ENCODE measurements at places on chromosomes 2 and 18. TPM values are rescaled to one million over a fixed set of nuclear protein-coding genes. Genes with fewer than 3 reads are reported as not detected.

The PRKCE gene
- total RNA-seq, result 30.1 TPM

- DNase-seq, result no peak
Observed at GRCh38 chr18:55783921-55784320, 195.9 kb upstream of the TCF4 start.

- DNase-seq, result no peak
Observed at GRCh38 chr18:2425426-2426317, 145.6 kb downstream of the METTL4 start.

GRCh38 chr2:64018701-64019082 lies 536 bp downstream of the VPS54 start:
- DNase-seq, result no peak

- no peak for DNase-seq
Observed at GRCh38 chr2:69603146-69603743, 40.3 kb downstream of the AAK1 start.

- DNase-seq, result no peak
Observed at GRCh38 chr2:74155830-74156229, 8.1 kb upstream of the BOLA3 start.

- DNase-seq, result no peak
Observed at GRCh38 chr2:3801506-3801905, 98.1 kb downstream of the DCDC2C start.

GRCh38 chr2:180328795-180329422 lies 321.8 kb upstream of the CWC22 start:
- no peak for DNase-seq

DNA sequence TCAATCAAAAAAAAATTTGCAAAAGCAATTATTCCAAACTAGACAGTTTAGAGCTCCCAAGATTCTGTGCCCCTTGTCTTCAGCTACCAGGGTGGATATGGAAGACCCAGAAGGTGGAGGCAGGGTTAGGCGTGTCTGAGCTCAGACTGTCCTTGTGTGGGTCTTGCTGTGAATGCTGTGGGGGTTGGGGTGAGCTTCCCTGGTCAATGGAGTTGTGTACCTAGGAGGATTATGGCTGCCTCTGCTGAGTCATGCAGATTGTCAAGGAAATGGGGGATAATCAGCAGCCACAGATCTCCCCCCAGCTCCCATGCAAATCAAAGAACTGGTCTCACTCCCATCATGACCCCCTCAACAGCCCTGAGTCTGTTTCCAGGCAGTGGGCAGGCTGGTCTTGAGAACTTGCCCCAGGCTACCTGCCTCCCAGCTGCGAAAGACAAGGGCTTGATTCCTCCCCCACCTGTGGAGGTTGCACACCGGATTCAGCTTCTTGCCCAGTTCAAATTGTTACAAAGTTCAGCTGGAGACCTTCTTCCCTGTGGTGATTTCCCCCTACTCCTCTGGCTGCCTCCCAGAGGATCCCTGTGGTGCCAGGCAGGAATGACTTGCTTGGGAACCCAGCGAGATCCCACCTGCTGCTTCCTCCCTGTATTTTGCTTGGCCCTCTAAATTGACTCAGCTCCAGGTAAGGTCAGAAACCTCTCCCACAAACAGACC lies 77.0 kb downstream of the RAD51AP2 start:
- no peak for DNase-seq

- no peak for DNase-seq
Observed at GRCh38 chr18:27921904-27922751, 254.8 kb downstream of the CDH2 start.

DNA sequence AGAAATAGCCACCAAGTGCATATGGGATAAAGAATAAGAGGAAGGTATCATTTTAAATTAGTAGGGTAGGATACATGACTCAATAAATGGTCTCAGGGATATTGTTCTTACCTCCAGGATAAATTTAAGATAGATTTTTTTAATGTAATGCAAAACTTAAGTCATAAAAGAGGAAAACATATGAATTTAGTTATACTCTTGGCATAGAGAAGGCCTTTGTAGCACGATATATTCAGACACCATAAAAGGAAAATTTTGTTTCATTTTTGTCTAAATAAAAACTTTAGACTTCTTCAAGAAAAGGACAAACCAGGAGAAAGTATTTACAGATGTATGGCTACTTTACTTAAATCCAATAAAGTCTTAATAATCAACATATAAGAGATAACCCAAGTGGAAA lies 78.5 kb upstream of the CAB39 start:
- DNase-seq, result no peak

DNA sequence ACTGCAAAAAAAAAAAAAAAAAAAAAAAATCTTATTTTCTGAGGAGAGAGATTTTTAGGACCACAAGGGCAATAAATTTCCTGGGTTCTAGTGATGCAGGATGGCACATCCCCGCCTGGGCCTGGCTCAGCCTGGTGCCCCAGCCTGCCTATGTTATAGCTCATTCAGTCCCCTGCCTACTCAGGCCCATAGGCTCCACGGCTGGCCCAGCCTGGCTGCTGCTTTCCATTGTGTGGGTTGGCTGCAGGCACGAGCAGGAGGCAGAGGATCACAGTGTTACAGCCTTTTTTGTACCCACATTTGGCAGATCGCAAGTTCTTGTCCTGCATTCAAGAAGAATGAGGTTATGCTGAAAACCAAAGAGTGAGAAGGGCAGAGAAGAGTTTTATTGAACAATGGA lies 2.8 kb upstream of the SULT6B1 start:
- DNase-seq, result no peak

The ME2 gene
- 120 TPM for total RNA-seq

DNA sequence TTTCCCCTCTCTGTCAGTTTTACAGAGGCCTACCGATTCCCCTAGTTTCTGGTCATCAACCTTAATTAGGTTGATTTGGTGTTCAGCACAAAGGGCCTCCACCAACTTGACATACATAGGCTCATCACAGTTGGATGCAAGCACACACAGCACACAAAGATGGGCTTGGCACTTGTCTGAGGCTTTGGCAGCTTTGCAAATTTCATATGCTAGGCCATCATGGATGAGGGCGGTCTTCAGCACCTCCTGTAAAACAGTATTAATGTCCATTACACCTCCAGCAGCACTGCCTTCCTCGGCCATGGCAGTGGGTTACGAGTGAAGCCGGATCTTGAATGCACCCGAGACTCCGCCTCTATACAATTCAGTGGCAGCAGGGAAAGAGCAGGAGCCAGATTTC lies 56.9 kb downstream of the REL start:
- DNase-seq, result peak; percentile 39

The PAX8 gene
- 1.8 TPM for total RNA-seq

DNA sequence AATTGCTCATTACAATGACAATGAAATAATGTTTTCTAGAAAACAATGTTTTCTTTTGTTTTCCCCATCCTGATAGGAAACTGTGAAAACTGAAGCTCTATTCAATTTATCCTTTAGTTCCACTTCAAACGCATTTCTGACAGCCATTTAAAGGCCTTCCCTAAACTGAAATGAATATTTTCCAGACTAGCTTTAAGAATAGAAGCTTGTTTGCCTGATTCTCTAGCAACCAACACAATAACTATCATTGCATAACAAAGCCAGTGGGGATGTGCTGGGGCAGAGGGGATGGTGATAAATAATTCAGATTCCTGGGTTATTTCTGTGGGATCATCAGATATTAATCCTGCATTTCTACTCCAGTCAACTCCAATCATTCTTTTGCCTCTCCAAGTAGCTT lies 427.1 kb downstream of the RND3 start:
- DNase-seq, result no peak

The TMEM87B gene
- 13.2 TPM for total RNA-seq

The PLCD4 gene
- total RNA-seq, result 0.74 TPM

- no peak for DNase-seq
Observed at GRCh38 chr2:196884368-196884767, 42.1 kb downstream of the PGAP1 start.

- DNase-seq, result no peak
Observed at GRCh38 chr18:59661891-59662701, 35.1 kb downstream of the CCBE1 start.

The UNC50 gene
- 29.6 TPM for total RNA-seq

DNA sequence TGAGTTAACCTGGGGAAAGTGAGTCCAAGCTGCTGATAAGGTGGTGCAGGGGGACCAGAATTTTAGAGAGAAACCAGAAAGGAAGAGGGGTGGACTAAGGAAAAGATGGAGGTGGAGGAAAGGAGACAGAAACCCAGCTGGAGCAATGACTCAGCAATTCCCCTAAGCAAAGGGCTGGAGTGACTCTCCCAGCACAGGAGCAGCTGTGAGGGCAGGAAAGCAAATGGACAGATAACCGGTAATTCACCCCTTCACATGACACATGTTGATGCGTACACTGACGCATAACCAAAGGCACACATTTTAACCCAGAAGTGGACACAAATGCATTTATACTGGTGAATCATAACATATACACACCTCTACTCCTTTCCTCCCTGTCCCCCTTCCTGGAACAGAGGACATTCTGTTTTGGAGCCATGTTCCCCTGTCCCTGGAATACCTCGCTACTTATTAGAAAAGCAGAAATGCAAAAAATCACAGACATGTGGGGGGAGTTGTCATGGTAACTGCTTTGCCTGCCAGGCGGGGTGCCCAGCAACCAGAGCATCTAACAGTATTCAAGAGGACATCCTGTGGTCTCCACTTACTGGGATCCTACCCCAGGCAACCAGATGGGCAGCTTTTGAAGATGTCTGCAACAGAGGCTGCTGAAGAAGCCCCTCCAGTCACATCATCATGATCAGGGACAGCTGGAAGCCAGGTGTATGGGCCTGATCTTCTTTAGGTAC lies 4.7 kb downstream of the CDK5R2 start:
- DNase-seq, result no peak

DNA sequence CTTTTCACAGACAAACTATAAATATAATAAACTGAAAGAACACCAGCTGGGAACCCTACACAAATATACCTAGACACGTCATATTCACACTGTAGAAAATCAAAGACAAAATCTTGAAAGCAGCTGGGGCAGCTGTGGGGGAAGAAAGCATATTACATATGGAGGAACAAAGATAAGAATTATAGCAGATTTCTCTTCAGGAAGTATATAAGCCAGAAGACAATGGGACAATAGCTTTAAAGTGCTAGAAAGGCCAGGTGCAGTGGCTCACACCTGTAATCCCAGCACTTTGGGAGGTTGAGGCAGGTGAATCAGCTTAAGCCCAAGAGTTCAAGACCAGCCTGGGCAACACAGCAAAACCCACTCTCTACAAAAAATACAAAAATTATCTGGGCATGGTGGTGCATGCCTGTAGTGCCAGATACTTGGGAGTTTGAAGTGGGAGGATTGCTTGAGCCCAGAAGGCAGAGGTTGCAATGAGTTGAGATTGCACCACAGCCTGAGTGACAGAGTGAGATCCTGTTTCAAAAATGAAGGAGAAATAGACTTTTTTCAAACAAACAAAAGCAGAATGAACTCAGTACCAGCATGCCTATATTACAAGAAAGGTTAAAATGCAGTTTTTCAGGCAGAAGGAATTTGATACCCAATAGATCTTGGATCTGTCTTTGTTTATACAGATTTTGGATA lies 26.8 kb upstream of the ERCC3 start:
- no peak for DNase-seq

The GBX2 gene
- total RNA-seq, result not detected

The ELMOD3 gene
- 19.8 TPM for total RNA-seq

DNA sequence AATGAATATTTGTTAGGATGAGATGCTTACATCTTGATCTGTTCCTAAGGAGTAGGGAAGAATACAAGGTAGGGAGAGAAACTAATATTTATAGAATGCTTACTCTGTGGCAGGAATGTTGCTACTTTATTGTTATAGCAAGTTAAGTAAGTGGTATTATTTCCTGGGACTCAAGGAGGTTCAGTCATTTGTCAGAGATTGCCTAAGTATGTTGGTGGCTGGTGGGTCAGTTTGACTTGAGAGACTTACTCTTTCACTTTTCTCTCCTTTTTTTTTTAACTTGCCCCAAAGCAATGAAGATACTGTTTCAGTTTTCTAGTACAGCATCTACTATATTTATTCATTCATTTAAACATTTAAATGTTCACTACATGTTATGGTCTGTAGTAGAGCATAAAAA lies 209.2 kb upstream of the STON1 start:
- DNase-seq, result no peak

The GYPC gene
- 44.2 TPM for total RNA-seq

DNA sequence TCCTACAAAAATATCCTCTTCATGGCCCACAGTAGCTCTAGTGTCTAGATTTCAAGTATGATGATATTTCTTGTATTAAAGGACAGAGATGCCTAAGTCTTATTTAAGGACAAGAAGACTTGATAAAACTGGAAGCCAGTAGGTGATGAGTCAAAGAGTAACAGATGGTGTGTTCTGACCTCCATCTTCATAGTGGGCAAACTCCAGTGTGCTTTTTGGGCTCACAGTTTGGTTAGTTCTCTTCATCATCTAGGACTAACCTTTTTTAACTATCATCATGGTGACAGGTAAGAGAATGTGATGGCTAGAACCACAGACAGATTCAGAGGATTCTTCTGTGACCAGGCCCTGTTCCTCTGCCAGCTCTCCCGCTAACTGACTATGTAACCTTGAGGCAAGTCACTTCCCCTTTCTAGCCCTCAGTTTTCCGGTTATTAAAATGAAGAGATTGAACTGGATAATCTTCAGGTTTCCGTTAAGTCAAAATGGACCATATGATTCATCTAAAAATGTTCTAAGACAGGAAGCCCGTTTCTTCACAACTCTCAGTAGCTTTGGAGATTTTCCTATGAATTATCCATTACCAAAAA lies 140.3 kb upstream of the RASGRP3 start:
- no peak for DNase-seq

The SPOPL gene
- 30.0 TPM for total RNA-seq

The ERBB4 gene
- not detected for total RNA-seq

DNA sequence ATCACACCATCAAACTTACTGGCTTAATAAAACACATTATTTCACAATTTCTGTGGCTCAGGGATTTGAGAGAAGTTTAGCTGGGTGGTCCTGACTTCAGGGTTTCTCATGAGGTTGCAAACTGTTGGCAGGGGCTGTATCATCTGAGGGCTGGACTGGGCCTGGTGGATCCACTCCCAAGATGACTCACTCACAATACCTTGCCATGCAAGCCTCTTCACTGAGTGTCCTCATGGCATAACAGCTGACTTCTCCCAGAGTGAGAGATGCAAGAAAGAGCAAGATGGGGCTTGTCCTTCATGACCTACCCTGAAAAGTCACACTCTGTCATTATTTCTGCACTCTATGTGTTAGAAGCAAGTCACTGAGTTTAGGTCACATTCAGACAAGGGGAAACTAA lies 73.8 kb downstream of the AQP4 start:
- DNase-seq, result no peak

Data from natural killer cell treated with Interleukin-12 subunit alpha and Interleukin-12 subunit beta and Interleukin-15 and Interleukin-18, amount 100 ng/mL, for 72 hours (primary cell).